Inflammatory macrophage treated with lipopolysaccharide for 4 hours (primary cell): ENCODE measurements at places on chromosomes 3 and 15.

- no peak for DNase-seq
These were observed 29.4 kb downstream of the DLG1 start for GRCh38 chr3:197269024-197269423.

DNA sequence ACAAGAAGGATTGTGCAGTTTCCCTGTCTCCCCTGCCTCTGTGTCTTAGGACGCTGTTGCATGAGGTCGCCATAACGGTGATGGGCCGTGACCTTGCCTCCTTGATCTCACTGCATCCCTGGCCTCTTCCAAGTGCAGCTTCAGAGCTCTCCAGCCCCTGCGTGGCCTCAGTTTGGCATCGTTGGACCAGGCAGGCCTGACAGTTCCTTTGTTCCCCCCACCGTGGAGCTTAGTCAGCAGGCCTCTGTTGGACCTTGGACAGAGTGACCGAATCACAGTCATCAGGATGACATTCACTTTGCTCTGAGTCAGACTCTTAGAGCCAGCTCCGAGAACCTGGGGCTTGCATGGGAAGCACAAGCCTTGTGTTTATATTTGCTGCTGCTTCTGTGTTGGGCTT, 139.4 kb downstream of the OPA1 start:
- DNase-seq, result no peak

GRCh38 chr3:56894881-56895431, 93.2 kb upstream of the ARHGEF3 start:
- DNase-seq, result no peak

GRCh38 chr15:68578175-68578979, 416 bp upstream of the CORO2B start:
- peak; percentile 53 for DNase-seq

GRCh38 chr3:88410259-88410658, 260.5 kb downstream of the C3orf38 start:
- no peak for DNase-seq

- DNase-seq, result peak; percentile 69
These were observed 119.2 kb downstream of the FHIT start for GRCh38 chr3:61132062-61132461.

DNA sequence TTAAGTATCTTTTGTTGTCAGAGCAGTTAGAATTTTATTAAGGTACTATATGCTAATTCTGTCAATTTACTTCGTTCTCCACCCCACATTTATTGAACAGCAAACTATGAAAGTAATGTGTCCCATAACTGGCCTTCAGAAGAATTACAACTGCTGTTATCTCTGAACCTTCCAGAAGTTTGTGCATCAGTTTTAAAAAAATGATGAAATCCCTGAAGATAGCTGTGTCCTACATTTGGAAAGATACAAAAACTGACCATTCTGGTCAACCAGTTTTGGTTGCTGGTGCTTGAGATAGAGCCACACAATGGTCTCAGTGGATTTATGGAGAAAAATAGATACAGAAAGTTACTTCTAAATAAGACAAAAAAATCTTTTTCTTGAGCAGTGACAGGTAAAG, 5.9 kb downstream of the UBE2Q2 start:
- no peak for DNase-seq

DNA sequence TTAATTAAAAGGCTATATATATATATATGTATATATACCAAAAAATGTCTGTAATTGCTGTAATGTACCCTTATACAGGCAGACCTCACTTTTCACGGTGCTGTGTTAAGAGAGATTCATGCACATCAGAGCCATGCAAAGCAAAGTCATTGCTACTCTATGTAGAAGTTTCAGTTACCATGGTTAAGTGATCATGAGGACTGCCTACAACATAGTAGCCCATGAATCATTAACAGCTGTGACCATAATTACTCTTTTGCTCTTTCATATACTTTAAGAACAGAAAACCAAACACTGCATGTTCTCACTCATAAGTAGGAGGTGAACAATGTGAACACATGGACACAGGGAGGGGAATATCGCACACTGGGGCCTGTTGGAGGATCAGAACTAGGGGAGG, 225.3 kb upstream of the EPHA3 start:
- DNase-seq, result no peak

DNA sequence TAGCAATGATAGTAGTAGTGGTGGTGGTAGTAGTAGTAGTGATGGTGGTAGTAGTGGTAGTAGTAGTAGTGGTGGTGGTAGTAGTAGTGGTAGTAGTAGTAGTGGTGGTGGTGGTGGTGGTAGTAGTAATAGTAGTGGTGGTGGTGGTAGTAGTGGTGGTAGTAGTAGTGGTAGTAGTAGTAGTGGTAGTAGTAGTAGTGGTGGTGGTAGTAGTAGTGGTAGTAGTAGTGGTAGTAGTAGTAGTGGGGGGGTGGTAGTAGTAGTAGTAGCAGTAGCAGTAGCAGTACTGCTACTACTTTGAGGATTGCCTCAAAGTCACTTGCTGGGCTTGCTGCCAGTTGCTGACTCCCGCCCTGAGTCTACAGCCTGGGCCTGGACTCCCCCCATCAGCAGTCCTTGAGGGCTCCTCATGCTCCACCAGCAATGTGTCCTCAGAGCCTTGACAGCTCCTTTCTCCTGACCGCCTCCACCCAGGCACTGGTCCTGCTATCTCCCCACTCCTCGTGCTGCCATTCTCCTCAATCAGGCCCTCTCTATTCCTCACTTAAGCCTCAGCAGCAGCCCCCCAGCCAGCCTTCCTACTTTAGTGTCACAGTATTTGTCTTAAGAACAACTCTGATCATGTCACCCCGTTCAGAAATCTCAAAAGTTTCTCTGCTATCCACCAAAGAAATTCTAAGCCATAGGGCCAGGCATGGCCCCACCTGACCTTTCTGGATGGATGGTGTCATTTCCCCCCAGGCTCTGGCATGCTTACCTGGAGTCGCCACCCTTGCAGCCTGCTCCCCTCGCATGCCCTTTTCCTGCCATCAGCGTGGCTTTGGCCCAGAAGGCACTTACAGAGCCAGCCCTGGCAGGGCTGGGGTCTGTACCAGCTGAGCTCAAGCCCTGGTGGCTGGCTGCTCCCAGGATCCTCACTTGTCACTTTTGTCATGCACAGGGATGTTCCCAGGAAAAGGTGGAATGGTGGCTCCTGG, 45.6 kb downstream of the DLEC1 start:
- no peak for DNase-seq

DNA sequence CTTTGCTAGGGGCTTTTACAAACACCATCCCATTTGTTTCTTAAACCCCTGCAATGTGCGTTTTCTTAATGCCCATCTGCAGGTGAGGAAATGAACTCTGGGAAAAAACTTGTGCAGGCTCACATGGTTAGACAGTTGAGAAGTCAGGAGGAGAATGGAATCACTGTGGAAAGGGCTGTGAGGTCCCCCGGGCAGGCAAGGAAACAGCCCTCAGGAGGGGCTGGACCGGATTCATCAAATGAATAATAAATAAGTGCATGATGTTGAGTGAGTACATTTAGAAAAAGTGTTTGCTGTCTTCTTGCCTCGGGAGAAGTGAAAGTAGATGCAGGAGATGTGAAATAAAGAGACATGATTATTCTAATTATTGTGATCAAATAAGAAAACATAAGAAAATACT, 76.6 kb downstream of the PGPEP1L start:
- DNase-seq, result no peak

DNA sequence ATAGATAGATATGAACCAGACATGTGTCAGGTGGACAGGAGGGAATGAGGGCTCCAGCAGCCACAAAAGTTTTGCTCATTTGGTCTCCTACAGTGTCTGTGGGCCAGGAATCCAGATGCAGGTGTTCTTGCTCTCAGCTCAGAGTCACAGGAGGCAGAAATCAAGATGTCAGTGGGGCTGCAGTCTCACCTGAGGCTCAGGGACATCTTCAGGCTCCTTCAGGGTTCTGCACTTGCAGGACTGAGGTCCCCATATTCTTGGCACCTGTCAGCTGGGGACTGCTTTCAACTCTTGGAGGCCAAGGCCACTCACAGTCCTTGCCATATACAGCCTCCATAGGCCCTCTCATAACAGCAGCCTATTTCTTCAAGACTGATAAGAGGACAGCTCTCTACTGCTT, 57.3 kb downstream of the PGPEP1L start:
- no peak for DNase-seq

DNA sequence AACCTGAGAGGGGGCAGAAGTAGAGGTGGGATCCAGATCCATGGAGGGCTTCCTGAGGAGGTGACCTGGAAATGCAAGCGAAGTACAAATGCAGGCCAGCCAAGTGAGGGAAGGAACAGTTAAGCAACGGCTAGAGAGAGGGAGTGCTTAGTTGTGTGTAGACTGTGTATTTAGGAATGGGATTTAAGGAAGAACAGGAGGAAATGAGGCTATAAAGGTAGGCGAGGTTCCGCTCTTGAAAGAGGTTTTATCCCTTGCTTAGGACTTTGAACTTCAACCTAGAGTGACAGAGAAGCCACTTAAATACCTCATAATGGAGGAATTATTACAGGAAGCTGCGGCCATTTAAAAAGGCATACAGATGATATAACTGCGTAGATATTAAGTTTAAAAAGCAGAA, 295.1 kb downstream of the THSD4 start:
- no peak for DNase-seq

DNA sequence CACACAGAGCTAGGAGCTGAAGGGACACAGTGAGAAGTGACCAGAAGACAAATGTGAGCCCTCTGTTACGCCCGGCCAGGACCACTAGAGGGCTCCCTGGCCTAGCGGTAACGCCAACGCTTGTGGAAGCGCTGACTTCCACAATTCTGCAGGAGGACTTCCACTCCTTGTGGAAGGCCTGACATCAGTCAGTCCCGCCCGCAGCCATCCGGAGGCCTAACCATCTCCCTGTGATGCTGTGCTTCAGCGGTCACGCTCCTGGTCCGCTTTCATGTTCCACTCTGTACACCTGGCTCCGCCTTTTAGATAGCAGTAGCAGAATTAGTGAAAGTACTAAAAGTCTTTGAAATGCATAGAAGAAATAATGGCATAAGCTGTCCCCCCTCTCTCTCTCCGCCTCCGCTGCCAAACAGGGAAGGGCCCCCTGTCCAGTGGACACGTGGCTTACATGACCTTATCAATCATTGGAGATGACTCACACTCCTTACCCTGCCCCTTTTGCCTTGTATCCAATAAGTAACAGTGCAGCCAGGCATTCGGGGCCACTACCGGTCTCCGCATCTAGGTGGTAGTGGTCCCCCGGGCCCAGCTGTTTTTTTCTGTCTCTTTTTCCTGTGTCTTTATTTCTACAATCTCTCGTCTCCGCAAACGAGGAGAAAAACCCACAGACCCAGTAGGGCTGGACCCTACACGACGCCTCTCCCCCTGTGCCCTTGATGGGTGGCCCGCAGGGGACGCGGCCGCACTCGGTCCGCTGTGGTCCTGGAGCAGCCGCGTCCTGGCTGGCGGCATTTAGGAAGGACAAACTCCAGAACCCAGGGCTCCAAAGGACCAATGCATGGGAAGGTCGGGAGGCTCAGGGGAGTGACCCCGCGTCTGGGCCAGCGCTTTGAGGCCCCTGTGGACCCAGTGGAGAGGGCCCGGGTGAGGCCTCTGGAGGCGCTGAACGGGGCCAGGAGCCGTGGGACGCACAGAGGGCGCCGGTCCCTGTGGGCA, 27.0 kb upstream of the RPL32 start:
- DNase-seq, result peak; percentile 95

- DNase-seq, result peak; percentile 62
These were observed 22.4 kb downstream of the PLA2G4F start for GRCh38 chr15:42133886-42134502.

DNA sequence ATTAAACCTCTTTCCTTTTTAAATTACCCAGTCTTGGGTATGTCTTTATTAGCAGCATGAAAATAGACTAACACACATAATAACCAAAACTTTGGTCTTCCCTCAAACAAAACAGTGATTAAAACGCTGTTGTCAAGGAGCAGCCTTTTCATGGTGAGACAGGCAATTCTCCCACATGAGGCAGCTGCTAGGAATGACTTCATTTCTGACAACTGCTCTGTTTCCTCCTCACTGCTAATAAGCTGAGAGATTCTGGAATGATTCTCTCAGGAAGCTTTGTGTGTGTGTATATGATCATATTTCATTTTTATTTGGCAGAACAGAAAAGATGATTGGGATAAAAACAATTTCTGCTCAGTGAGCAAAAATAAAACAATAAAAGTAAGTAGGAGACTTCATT, 580.6 kb upstream of the ADAMTS9 start:
- DNase-seq, result no peak

GRCh38 chr3:3127432-3128010, 781 bp downstream of the TRNT1 start:
- DNase-seq, result no peak

GRCh38 chr3:124775877-124776276, 45.6 kb downstream of the UMPS start:
- no peak for DNase-seq

DNA sequence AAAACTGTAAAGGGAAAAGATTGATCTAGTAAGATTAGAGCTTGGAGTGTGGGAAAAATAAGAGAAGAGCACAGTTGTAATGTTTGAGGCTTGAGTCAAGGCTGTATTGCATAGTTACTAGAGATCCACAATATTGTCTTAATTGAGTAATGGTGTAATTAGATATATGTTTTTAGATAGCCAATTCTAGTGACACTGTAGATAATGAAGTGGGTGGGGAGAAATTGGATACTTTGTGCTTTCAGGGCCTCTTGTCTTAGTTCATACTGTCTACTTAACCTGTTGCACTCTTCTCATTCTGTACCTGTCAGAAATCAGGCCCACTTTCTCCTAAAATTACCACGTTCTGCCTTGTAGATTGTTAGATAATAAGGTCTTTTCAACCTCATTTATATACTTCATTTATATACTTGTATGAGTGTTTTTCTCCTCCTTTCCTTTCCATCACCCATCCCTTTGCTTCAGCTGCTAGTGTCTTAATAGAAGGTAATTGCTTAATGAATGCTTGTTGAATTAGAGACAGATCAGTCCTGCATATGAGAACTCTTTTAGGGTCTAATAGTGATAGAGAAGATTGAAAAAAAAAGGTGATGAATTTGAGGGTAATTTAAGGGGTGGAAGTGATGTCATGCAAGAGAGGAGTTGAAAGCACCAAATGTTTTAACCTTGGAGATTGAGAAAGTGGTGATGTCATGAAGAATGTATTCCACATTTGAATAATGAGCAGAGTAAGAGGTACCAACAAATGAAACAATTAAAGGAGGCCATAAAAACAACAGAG, 32.0 kb downstream of the PIK3CA start:
- DNase-seq, result peak; percentile 49

DNA sequence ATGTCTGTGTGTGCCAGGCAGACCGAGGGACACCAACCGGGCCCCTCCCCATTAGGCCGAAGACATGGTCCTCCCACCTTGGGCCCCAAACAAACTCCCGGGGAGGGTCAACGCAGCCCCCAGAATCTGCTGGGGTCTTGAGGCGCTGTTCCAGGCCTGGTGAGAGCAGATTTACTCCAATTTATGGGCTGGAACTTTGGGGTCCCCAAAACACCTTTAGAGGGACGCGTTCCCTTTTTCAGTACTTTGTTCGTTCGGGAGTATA, 2.4 kb downstream of the GATA2 start:
- DNase-seq, result no peak
